Mammary epithelial cell (primary cell): ENCODE measurements at places on chromosomes 13 and 19. TPM values are rescaled to one million over a fixed set of nuclear protein-coding genes. Genes with fewer than 3 reads are reported as not detected.
A peak's percentile ranks its signal among the peaks of the same experiment; 100 is the strongest.

GRCh38 chr19:45137179-45137761 is 23.5 kb downstream of the NKPD1 start:
- no peak for DNase-seq

DNA sequence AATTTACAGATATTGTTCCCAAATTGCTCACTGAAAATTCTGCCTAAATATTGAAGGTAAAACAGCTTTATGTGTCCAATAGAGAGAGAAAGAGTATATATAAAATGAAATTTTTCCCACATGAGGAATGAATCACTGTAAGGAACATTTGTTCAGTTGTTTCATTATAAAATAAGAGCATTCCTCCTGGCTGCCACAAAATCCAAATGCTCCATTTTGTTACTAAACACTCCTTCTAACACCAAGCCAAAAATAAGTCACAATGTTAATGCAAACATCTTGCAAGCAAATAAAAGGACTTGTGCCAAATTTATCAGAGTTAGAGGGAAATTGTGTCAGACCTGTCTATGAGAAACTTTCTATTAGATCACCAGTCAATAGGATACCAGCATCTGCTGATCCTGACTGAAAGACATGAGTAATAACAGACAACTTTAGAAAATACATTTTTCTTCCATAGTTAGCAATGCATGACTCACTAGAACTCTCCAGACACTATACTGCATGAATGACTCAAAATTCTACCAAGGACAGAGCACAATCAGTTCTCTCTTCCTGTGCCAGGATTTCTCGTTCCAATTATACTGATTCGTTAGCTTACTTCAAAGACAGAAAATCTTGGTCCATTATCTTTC is 83.5 kb upstream of the FNDC3A start:
- peak; percentile 96 for DNase-seq

- DNase-seq = no peak
These were observed 15.6 kb upstream of the CCNE1 start for GRCh38 chr19:29796173-29796573.

GRCh38 chr19:55079400-55080038 is 3.9 kb downstream of the EPS8L1 start:
- no peak for DNase-seq

DNA sequence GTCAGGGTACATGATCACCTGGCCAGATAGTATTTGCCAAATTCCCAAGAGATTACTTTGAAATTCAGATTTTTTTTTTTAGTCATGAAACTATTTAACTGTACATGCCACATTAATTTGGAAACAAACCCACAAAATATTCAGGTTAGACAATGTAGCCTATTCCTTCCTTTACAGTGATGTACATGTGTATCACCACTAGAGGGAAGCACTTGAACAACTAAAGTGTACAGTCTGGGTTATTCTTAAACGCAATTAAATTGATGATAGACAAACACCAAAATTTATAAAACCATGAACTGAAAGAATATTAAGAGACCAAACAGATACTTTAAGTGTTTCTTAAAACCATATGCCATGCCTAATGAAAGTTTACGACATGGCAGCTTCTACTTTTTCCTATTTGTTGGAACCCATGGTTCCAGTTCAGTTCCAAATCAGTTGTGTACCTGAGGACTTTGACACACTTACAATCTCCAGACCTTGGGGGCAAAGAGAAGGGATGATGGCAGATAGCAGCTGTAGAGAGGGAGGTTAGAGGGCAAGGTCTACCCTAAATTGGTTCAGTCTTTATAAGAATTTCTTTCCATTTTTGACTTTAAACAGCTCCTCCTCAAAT is 52.8 kb downstream of the TNFSF13B start:
- peak; percentile 26 for DNase-seq

DNA sequence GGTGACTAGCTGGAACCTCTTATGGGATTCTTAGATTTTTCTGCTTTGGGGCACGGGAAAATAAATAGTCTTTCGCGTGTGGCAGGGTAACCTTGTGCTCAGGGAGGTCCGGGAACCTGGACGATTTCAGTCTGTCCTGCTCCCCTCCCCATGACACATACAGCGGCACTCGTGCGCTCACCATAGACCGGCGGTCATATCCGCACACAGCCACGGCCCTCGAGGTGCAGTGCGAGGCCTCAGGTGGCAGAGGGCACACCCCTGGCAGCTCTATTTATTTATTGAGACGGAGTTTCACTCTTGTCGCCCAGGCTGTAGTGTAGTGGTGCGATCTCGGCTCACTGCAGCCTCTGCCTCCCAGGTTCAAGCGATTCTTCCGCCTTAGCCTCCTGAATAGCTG is 3.0 kb downstream of the ONECUT3 start:
- DNase-seq = no peak

GRCh38 chr13:103302676-103303075 is 236.5 kb upstream of the SLC10A2 start:
- no peak for DNase-seq

GRCh38 chr13:51999510-51999911 is 11.7 kb downstream of the ATP7B start:
- DNase-seq = peak; percentile 24

- no peak for DNase-seq
These were observed 16.1 kb upstream of the NANOS3 start for GRCh38 chr19:13860679-13861391.

DNA sequence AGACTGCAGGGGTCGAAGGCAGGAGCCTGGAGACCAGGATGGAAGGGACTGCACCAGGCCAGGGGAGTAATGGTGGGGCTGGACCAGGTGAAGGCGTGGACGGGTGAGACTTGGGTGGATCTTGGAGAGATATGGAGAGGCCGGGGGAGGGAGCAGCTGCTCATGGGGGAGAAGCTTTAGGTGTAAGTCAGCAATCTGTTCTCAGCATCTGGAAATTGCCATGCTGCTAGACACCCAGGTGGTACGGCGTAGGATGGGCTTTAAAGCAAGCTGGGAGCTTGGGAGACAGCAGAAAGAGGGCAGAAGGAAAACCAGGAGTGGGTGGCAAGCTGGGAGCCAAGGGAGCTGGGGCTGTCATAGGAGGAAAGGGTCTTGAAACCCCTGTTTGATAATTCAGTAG is 3.0 kb downstream of the CERS4 start:
- no peak for DNase-seq

DNA sequence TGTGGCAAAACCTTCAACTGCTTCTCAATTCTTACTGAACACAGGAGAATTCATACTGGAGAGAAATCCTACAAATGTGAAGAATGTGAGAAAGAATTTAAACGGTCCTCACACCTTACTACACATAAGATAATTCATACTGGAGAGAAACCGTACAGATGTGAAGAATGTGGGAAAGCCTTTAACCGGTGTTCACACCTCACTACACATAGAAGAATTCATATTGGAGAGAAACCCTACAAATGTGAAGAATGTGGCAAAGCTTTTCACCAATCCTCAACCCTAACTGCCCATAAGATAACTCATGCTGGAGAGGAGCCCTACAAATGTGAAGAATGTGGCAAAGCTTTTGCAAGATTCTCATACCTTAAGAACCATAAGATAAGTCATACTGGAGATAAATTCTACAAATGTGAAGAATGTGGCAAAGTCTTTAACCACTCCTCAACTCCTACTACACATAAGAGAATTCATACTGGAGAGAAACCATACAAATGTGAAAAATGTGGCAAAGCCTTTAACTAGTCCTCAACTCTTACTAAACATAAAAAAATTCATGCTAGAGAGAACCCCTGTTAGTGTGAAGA is 111.7 kb downstream of the ZNF100 start:
- DNase-seq = no peak

- no peak for DNase-seq
These were observed 800.0 kb downstream of the SLITRK6 start for GRCh38 chr13:84999252-84999651.

GRCh38 chr13:96027496-96027895 is 25.7 kb downstream of the UGGT2 start:
- DNase-seq = no peak

- DNase-seq = no peak
These were observed 11.8 kb upstream of the ERFL start for GRCh38 chr19:41939861-41940730.

DNA sequence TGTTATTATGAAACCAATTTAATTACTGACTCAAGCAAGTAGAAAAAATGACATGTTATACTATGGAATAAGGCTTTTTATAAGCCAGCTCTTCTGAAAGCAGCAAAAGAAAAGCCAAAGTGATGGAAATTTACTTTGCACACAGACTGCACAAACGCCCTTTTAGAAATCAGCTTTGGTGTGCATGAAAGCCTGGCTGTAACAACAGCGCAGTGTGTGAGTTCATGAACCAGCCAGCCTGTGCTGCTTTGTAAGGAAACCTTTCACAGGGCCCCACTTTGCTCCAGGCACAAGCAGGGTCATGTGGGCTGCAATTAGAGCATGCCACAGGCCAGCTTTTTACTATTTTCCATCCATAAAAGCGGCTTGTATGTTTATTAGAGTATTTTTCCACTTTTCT is 13.6 kb upstream of the IFT88 start:
- DNase-seq = no peak

- peak; percentile 82 for DNase-seq
These were observed 6.3 kb downstream of the PLEKHF1 start for GRCh38 chr19:29671393-29672160.

GRCh38 chr19:46555628-46556280 is 45.4 kb upstream of the CALM3 start:
- no peak for DNase-seq

DNA sequence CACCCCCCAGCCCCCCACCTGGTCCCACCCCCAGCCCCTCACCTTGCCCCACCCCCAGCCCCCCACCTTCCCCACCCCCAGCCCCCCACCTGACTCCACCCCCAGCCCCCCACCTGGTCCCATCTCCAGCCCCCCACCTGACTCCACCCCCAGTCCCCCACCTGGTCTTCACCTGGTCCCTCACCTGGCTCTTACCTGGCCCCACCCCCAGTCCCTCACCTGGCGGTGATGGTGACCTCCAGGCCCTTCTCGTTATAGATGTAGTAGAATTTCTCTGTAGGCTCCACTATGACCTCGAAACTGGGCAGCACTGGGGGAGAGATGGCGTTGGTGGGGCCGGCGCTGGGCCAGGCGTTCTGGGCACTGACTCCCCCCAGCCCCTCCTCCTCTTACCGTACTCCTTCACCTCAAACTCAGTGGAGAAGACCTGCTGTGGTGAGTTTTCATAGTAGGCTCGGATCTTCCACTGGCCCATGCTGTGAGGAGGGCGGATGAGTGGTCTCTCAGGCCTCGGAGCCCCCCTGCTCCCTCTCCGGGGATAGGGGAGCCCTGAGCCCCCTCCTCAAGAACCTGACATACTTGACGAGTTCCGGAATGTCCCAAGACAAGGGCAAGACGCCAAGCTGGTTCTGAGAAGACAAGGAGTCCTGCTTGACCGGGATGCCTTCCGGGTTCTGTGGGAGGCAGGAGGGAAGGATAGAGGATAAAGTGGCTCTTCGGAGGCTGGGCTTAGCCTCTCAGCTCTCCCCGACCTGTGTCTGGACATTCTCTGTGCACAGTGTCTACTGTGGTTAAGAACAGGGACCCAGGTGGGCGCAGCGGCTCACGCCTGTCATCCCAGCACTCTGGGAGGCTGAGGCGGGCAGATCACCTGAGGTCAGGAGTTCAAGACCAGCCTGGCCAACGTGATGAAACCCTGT is 6.4 kb downstream of the C3 start:
- no peak for DNase-seq

DNA sequence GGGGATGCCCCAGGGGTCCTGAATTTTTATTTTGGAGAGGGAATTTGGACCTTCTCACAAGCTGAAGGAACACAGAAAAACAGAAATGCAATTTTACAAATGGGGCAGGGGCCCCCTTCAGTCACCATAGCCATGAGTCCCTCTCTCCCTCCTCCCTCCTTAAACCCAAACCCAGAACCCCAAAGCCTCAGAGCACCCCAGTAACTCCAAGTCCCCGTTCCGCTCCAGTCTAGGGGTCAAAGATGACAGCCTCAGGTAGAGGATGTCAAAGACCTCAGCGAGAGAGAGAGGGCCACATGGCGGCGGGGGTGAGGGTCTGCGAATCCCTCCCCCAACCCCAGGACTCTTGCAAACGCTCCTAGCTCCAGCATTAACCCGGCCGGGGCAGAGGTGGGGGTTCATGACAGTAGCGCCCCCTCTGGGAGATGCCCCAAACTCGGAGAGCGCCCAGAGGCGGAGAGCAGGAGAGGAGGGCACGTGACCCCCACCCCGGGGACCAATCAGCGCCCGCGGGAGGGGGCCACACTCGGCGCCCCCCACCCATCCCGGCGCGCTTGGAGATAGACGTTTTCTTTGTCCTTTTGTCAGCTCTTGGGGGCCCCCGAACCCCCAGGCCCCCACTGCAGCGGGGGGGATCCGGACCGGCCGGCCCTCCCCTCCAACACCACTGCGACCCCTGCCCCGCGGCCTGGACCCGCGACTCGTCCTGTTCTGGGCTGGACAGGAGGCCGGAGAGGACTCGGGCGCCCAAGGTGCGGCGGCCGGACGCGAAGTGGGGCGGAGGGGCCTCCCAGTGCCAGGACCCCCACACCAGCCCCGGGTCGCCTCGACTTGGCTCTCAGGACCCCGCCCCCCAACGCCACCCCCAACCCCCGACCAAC is 20.8 kb upstream of the SEMA6B start:
- no peak for DNase-seq

GRCh38 chr19:7674010-7675005 is 2.6 kb upstream of the MCEMP1 start:
- peak; percentile 41 for DNase-seq

- DNase-seq = peak; percentile 65
These were observed 61.4 kb downstream of the RFX2 start for GRCh38 chr19:6048793-6049405.

GRCh38 chr13:98530217-98530616 is 46.7 kb downstream of the STK24 start:
- no peak for DNase-seq

DNA sequence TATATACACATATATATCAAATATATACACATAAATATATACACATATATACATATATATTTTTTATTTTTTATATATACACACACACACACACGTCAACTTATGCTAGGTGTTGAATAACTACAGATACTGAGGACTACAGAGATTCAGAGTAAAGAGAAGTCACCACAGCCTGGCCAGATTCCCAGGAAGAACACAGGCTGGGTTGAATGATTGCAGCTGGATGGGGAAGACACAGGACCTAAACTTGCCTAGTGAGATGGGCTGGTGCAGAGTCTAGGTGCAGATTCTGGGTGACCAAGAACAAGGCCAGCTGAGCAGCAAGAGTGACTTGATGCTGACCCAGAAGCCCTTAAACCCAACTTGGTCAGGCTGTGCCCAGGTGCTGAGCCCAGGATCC is 241.3 kb downstream of the KCTD12 start:
- no peak for DNase-seq

GRCh38 chr19:48396016-48396823 is 2.8 kb downstream of the GRIN2D start:
- no peak for DNase-seq

GRCh38 chr13:33380487-33381079 is 95.0 kb upstream of the STARD13 start:
- no peak for DNase-seq

The SHISA2 gene
- 0.49 TPM for polyA plus RNA-seq

The KCNRG gene
- polyA plus RNA-seq = 0.70 TPM

The DPF1 gene
- 1.6 TPM for polyA plus RNA-seq

The DLEU7 gene
- not detected for polyA plus RNA-seq

The MBD3L2 gene
- polyA plus RNA-seq = not detected

The ZSCAN5A gene
- polyA plus RNA-seq = 7.9 TPM

The TNFSF9 gene
- 20.5 TPM for polyA plus RNA-seq

The ZNF625 gene
- polyA plus RNA-seq = 1.2 TPM

The OR4F17 gene
- not detected for polyA plus RNA-seq

The ZNF570 gene
- polyA plus RNA-seq = 0.94 TPM

The TRPC4 gene
- polyA plus RNA-seq = not detected

The ALOX5AP gene
- 0.19 TPM for polyA plus RNA-seq

The TICAM1 gene
- 2.0 TPM for polyA plus RNA-seq

The CATSPERD gene
- polyA plus RNA-seq = not detected

The LATS2 gene
- polyA plus RNA-seq = 8.8 TPM

The BRD4 gene
- polyA plus RNA-seq = 9.9 TPM
